ENCODE measurements at places on chromosomes 2 and 18.

- DNase-seq = no peak
These were observed 103.5 kb upstream of the ASB18 start for GRCh38 chr2:236367506-236368289.

DNA sequence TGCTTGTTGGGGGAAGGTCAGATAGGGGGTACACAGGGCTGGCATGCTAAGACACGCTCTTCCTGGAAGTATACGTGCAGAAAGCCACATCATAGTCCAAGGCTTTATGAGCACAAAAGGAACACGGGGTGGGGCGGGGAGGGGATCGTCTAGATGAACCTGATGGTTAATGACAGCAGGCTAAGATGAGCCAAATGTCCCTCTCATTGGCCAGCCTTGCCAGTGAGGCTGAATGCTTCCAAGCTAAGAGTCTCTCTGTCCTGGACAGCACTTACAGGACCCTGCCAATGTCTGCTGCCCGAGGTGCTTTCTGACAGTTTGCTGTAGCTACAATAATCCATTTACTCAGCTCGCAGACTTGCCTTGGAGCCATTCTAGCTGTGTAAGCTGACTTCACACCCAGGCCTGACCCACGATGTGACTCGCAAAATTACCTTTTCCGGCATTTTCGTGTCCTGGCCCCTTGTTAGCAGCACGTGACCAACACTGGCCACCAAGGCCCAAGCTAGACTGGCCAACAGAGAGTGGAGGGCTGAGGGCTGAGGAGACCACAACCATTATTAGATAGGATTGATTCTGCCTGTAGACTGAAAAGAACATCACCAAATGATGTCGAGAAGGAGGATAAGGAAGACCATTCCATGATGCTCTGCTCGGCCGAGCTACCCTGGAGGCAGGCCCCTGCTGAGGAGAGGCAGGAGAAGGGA is 84.2 kb downstream of the MALT1 start:
- no peak for DNase-seq

DNA sequence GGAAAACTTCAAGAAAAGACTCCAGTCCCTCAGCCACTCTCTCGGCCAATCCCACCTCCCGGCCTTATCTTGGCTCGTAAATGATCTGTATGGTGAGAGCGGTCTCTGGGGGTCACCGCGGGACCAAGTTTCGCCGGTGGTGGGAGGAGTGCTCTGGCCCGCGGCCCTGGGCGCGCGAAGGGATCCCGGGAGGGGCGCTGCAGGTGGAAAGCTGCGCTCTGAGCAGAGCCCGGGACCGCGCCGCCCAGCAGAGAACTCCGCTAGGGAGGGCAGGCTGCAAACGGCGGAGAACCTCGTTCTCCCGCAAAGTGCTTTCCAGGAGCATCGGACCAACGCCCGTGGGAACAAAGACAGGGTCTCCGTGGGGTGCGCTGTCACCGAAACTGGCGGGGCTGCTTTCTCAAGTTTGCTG is 622 bp downstream of the LRP2 start:
- no peak for DNase-seq

- DNase-seq = no peak
These were observed 31.9 kb upstream of the MSTN start for GRCh38 chr2:190094316-190094871.

DNA sequence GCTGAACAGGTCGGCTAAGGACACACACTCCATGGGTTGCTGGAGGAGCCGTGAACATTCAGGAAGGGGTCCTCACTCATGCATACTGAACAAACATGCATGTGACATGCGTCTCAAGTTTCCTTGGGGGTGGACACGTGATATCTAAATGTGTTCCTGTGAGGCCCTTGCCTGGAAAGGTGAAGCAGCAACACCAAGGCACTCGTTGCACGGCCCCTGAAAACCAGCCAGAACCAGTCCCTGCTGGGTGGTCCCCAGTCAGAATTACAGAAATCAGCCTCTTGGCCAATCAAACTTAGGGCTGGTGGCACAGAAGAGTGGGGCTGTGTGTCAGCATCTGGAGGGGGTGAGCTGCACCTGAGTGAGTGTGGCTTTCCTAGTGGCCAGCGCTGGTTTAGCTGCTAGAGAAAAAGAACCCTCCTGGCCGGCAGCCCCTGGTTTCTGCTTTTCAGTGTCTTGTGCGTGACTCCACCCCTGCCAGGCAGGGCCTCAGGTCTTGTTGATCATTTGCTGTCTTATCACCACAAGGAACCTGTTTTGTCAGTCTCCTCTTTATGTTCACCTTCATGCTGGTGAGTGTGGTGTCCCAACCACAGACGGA is 3.2 kb upstream of the AQP12B start:
- DNase-seq = no peak

DNA sequence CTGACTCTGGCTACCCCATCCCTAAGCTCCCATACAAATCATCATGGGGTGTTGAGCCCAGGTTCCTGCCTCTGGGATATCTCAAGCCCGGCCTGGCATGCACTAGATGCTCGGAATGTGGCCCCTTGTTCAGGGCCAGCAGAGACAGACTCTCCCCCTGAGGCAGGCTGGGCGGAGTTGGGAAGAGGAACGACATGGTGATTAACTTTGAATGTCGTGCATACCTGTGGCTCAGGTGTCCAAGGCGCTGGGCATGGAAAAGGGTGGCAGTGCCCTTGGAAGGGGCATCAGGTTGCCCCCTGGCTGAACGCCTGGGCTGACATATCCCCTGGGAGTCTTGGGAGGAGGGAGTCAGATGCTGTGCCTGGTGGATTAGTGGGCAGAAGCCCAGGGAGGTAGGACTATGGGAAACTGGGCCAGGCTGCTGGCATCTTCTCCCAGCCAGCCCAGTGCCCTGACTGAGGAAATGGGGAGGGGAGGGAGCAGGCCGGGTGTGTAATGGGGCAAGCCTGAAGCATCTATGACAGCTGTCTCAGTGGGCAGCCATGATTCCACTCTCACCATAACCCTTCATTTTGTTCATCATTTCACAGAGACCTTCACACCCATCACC is 57.8 kb upstream of the OTOF start:
- no peak for DNase-seq

GRCh38 chr2:36329746-36330472 is 25.7 kb upstream of the CRIM1 start:
- DNase-seq = no peak

DNA sequence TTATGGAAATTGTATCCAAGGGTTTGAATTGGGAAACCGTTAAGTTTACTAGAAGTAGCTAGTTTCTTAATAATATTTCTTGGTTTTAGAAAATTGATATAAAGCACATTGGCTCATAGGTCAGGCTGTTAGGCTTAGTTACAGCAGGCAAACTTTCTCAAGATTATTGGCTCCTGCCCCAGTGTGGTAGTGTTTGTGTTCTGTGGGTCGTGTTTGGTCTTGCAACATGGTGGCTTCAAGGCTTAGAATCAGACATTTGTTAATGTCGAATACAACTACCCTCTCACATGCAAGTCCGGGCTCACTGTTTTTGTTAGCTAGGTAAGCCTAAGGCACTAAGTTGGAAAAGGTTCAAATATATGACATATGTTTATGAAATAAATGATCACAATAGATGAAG is 19.6 kb downstream of the CERS6 start:
- no peak for DNase-seq

GRCh38 chr2:60459851-60460250 is 93.6 kb downstream of the BCL11A start:
- no peak for DNase-seq

DNA sequence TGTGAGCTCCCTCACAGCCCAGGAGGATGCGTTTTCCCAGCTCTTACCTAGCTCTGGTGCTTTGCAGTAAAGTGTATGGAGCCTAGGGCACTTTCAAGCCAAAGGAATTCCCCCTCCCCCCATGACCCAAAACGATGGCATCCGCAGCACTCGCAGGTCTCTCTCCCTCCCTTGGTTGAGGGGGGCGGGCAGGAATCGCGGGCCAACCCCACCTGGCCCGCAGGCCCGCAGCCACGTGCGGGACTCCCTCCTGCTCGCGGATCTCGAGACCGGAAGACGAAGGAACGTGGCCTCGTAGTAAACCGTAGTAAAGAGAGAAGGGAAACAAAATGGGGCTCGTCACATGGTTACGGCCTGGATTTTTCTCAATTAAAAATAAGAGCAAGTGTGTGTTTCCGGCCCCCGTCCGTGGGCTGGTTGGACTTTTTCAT is 8.5 kb downstream of the IRS1 start:
- DNase-seq = peak; percentile 63

DNA sequence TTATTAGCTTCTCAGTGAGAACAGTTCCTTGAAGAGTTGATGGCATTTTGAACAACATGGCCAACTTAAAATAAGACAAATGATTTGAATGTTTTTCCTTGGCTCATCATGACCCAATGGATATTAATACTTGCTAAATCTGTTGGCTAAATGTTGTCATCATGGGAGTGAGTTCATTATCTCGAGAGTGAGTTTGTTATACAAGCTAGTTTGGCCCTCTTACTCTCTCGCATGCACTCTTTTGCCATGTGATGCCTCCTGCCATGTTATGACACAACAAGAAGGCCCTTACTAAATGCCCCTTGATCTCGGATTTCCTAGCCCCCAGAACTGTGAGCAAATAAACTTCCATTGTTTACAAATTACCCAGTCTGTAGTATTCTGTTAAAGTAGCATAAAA is 22.9 kb upstream of the SANBR start:
- DNase-seq = no peak

GRCh38 chr18:63234432-63234831 is 85.1 kb downstream of the BCL2 start:
- no peak for DNase-seq

DNA sequence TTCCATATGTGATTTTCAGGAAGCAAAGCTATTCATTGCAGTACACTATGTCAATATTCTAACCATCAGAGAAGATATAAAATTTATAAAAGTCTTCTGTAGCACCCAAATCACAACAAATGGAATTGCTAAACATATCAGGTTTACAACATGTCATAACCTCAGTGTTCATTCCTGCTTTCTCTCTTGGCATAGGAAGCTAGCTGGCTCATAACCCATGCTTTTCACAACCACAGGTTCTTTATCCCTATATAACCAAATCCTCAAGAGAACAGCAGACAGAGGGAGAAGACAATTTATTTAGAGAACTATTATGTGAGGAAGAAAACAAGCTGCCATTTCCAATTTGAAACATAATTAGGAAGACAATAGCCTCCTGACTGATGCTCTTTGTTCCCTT is 997.0 kb upstream of the ACVR2A start:
- no peak for DNase-seq

- no peak for DNase-seq
These were observed 360.8 kb downstream of the SOCS6 start for GRCh38 chr18:70649683-70650082.

GRCh38 chr2:175026385-175026784 is 21.2 kb upstream of the CHN1 start:
- no peak for DNase-seq

DNA sequence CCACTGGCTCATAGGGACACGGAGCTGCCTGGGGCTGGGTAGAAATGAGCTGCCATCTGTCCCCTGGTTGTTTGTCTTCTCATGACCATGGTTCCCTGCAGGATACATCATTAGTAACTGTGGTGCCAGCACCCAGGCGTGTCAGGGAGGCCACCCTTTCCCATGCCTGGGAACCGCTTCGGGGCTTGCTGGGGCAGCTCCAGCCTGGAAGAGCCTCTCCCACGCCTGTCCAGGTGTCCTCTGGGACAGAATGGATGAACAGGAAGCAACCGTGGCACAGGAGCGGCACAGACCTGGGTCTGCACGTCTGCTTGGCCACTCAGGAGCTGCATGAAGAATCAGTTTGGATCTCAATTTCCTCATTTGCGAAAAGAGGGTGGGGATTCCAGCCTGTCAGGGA is 34.8 kb downstream of the SDC1 start:
- no peak for DNase-seq

DNA sequence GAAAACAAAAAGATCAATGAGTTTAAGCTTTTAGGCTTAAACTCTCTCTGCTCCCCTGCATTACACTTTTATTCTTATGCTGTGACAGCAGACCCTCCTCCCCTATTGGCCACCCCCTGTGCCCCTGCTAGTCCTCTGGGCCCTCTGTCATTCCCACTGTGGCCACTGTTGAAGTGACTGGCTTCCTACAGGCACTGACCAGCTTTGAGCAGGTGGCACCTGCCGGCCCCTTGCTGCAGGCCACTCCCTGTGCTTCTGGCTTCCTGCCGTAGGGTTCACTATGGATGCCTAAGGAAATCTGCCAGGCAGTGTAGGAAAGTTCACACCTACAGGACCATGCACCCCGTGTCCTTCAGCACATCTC is 156.5 kb upstream of the L3MBTL4 start:
- DNase-seq = no peak

DNA sequence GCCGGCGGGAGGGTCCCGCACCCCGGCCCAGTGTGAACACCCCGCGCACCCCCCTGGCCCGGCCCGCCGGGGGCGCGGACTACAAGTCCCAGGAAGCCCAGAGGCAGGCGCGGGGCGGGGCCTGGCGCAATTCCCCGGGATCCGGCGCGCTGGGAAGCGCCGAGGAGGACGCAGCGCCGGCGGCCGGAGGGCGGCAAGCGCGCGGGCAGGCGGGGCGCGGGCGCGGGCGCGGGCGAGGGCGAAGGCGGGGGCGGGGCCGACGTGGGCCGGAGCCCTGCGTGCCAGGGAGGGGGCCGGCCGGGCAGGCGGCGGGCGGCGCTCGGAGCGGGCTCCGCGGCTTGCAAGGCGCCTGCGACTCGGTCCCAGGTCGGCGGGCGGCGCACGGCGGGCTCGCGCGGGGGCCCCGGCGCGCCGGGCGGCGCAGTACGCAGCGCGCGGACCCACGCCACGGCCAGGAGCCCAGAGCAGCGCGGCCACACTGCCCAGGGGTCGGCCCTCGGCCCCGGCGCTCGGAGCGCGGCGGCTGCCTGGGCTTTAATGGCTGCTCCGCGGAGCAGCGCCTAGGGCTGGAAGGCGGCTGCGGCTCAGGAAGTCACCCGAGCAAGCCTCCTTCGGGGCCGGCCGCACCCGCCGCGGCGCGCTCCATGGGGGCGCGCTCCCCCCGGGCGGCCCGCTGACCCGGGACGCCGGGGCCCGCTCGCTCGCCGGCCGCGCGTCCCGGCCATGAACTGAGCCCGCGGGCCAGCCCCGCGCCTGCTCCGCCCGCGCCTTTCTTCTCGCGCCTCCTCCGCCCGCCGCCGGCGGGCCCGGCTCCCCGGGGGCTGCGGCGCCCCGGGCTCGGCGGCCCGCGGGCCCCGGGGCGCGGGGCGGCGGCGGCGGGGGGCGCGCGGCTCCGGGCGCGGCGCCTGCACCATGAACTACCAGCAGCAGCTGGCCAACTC is at the start of gene AGAP1:
TSS of gene AGAP1 (plus strand) at position 269 of the 941 bp plus-strand sequence.
- no peak for DNase-seq

- no peak for DNase-seq
These were observed 74.7 kb upstream of the TMEM200C start for GRCh38 chr18:5969989-5970403.

DNA sequence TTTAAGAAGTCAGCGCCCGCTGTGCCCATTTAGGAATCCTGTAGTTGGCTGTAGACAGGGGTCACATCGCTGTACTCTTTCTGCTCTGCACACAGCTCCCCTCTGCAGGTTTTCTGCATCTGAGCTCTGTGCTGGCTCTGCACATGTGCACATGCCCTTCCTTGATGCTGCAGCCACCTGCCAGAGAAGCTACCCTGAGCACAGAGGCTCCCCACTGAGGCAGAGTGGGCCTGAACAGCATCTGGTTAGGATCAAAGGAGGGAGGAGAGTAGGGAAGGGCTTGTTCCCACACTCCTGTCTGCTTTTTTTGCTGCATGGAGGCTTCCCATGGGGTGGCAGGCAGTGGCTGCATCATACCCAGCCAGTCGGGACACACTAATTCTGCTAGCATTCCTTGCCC is 238.9 kb downstream of the FHOD3 start:
- DNase-seq = no peak

GRCh38 chr2:238489431-238489830 is 62.7 kb downstream of the ASB1 start:
- DNase-seq = no peak

GRCh38 chr2:82317012-82317411 is 2012.5 kb upstream of the LRRTM1 start:
- DNase-seq = no peak

Data from T follicular helper cell (primary cell).